ENCODE measurements at places on chromosomes 4 and X. TPM values are rescaled to one million over a fixed set of nuclear protein-coding genes. Genes with fewer than 3 reads are reported as not detected.

NRK gene
- total RNA-seq, result 0.66 TPM

DYNLT3 gene
- 37.5 TPM for total RNA-seq

GRCh38 chrX:113275804-113276203 is 435.2 kb upstream of the AMOT start:
- H3K4me1 ChIP-seq, result no peaks in the 10 kb centered on the region
- no peaks in the 10 kb centered on the region for H3K27me3 ChIP-seq
- H3K27ac ChIP-seq, result no peak overlapping the region
- DNase-seq, result no peak
- H3K36me3 ChIP-seq, result no peaks in the 10 kb centered on the region

- no peaks in the 10 kb centered on the region for H3K27me3 ChIP-seq
- H3K27ac ChIP-seq, result no peak overlapping the region
- no peak overlapping the region for H3K4me3 ChIP-seq
Observed at GRCh38 chr4:17797808-17798207, 12.7 kb downstream of the DCAF16 start.

DNA sequence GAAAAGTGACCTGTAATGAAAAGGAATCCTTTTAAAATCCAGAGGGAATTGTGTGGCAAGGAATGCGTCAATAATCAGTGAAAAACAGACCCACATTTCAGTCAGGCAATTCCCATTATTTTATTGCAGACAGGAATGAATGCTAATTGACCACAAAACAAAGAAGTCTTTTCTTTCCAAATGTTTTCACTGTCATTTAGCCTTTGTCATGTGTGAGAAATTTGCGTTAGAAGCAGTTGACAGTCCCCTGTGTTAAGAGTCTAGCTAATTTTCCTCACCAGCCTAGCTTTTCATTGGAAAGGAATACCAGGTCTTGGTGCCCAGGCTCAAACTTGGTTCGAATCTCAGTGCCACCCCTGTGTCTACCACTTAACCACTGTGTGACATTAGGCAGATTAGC is 83.4 kb downstream of the KIT start:
- no peak for DNase-seq
- no peaks in the 10 kb centered on the region for H3K27me3 ChIP-seq
- H3K27ac ChIP-seq, result no peak overlapping the region
- no peak overlapping the region for H3K4me3 ChIP-seq

GRCh38 chr4:152594978-152595925 is 59.4 kb upstream of the FBXW7 start:
- no peak overlapping the region for H3K27ac ChIP-seq
- no peaks in the 10 kb centered on the region for H3K36me3 ChIP-seq
- no peak overlapping the region for H3K4me3 ChIP-seq
- no peaks in the 10 kb centered on the region for H3K27me3 ChIP-seq
- DNase-seq, result no peak

- H3K4me1 ChIP-seq, result no peaks in the 10 kb centered on the region
- H3K27ac ChIP-seq, result no peak overlapping the region
- H3K27me3 ChIP-seq, result no peaks in the 10 kb centered on the region
- H3K36me3 ChIP-seq, result no peaks in the 10 kb centered on the region
- no peak overlapping the region for H3K4me3 ChIP-seq
Observed at GRCh38 chrX:111123606-111124179, 27.7 kb downstream of the PAK3 start.

- peak overlapping the region; percentile 94 for H3K27ac ChIP-seq
- peak; percentile 97 for DNase-seq
Observed at GRCh38 chr4:119300101-119300978, 21.6 kb downstream of the FABP2 start.

GRCh38 chr4:47930971-47931804 is 16.8 kb upstream of the NFXL1 start:
- H3K36me3 ChIP-seq, result no peaks in the 10 kb centered on the region
- no peak overlapping the region for H3K4me3 ChIP-seq
- H3K27ac ChIP-seq, result no peak overlapping the region
- no peak for DNase-seq
- H3K27me3 ChIP-seq, result no peaks in the 10 kb centered on the region

DNA sequence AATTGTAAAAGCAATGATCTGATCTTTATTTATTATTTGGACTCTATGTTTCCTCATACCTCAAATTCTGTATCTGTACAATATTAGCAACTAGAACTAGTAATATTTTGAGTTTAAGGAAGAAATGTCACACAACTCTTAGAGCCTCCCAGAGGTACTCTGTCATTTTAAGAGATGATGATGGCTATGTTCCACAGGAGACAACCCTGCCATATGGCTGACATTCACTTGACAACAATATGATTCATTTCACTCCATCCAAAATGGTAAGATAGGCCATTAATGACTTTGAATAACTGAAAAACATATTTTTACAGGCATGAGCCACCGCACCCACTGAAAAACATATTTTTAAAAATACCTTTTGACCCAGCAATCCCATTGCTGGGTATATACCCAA is 190.3 kb downstream of the MAML3 start:
- no peaks in the 10 kb centered on the region for H3K36me3 ChIP-seq
- no peak for DNase-seq
- peaks cover 5% of the 10 kb centered on the region for H3K4me1 ChIP-seq
- H3K27ac ChIP-seq, result no peak overlapping the region
